ENCODE measurements at places on chromosomes 12 and 14.

- DNase-seq: peak; percentile 69
Observed at GRCh38 chr12:114013575-114014345, 47.6 kb upstream of the RBM19 start.

DNA sequence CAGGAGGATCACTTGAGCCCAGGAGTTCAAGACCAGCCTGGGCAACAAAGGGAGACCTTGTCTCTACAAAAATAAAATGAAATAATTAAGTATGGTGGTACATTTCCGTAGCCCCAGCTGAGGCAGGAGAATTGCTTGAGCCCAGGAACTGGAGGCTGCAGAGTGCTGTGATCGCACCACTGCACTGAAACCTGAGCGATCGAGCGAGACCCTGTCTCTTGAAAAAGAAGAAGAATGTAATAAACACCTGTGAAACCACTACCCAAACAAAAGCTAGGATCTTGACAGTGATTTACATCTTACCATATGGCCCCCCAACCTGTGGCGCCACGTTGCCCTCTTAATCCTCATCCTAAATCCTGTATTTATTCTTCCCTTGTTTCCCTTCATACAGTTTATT, 5.7 kb upstream of the DTX1 start:
- no peak for DNase-seq

GRCh38 chr12:56449622-56449984, 377 bp upstream of the TIMELESS start:
- DNase-seq: no peak

DNA sequence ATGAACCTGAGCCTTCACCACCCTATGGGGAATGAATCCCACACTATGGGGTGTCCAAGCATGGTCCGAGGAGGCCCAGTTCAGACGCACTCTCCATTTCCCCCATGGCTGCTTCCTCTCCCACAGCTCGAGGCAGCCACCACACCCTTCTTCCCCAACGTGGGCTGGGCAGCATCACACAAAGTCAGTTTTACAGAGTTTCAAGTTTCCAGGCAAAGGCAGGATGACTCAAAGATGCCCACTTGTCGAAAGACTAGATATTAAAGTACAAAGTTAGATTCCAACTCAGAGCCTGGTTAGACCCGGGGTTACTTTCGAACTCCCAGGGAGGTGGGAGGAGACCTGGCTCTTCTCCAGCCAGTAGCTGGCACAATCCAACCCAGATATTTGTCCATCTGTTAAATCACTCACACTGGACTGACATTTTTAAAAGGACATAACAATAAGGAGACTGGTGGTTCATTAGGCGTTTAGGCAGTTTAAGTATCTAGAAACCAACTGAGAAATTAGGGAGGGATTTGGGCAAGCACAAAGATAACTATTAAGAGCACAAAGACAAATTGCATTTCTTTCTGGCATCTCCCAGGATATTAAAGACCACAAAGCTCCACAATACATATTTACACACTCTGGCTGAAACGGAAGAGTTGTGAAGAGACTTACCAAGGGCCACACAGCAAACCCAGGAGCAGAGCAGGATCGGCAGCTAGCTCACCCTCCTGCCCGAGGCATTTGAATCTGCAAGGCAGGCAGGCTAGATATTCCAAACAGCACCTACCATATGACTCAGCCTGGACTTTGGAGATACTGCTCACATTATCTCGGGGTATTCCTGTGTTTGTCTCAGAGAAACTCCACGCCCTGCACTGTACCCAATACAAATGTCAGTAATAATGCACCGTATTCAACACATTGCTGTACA, 34.8 kb downstream of the TMCC3 start:
- no peak for DNase-seq

DNA sequence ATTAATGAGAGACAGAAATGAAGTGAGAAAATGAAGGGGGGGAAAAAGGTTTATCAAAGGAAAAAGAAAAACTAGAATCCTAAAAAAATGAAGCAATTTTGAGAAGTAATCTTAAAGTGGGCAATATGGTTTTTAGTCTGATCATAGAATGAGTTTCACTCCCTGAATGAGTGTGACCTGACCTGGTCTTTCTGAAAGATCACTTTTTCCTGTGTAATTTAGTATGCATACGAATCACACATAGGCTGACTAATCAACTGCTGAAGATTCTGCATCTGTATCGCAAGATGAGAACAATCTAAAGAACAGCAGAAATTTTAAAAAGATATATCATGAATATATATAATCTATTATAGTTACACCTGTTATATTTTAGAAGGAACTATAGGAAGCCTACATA, 11.3 kb downstream of the GNPTAB start:
- no peak for DNase-seq

- DNase-seq: no peak
Observed at GRCh38 chr12:16329594-16329993, 17.9 kb upstream of the MGST1 start.

- DNase-seq: no peak
Observed at GRCh38 chr12:111607239-111607638, 8.1 kb upstream of the ATXN2 start.

Data from NCI-H748 treated with DMSO at 0.1 percent for 48 hours (cell line).